ENCODE measurements at places on chromosomes 3 and 15. TPM values are rescaled to one million over a fixed set of nuclear protein-coding genes. Genes with fewer than 3 reads are reported as not detected.

Gene LDHAL6B
- total RNA-seq, result not detected

Gene SLC35G2
- total RNA-seq, result 1.7 TPM

Gene COX17
- 82.8 TPM for total RNA-seq

Gene LTF
- not detected for total RNA-seq

Gene TEX55
- not detected for total RNA-seq

Gene ARNT2
- total RNA-seq, result 0.19 TPM

Gene CCR3
- not detected for total RNA-seq

Gene FEZF2
- not detected for total RNA-seq

Gene SLC9C1
- total RNA-seq, result not detected

Gene ROPN1B
- not detected for total RNA-seq

DNA sequence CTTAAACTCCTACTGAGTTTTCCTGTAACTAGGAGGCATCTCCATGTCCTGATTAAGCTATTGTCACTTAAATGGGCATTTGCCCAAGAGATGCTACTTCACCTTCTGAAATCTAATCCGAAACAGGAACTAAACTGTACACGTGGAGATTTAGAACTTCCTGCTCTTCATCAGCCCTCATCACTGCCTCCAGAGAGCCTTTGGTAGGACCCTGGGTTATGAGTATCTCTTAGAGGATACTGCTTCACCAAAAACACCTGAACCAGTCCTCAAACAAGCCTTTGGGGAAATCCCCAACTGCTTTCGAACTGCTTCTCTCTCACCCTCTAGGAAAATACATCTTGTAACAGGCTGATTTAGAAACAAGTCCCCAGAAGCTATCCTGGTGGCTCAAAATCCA is 320.3 kb downstream of the GAP43 start:
- no peak for DNase-seq

GRCh38 chr3:181534781-181535221 is 176.9 kb upstream of the SOX2 start:
- no peak for DNase-seq

GRCh38 chr15:52052066-52052935 is 33.3 kb downstream of the MAPK6 start:
- no peak for DNase-seq

DNA sequence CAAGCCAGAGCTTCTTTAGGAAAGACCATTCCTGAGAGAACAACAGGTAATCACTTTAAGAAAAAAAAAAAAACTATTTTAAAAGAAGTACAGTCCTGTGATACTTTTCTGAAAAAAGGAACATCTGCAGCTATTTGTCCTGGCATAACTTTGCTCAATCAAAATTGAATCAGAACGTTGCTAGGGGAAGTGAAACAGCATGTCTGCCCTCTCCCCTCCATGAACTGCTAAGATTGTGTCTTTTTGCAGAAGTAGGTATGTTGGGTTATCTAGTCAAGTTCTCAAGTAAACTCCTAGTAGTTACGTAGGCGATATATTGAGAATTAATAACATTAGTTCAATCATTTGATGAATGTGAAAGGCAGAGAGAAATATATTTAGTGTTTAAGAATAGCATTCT is 1013.3 kb downstream of the TUSC7 start:
- DNase-seq, result no peak

- DNase-seq, result no peak
These were observed 80.8 kb downstream of the OPA1 start for GRCh38 chr3:193673845-193674244.

GRCh38 chr15:77803487-77803886 is 170.8 kb upstream of the LINGO1 start:
- no peak for DNase-seq

DNA sequence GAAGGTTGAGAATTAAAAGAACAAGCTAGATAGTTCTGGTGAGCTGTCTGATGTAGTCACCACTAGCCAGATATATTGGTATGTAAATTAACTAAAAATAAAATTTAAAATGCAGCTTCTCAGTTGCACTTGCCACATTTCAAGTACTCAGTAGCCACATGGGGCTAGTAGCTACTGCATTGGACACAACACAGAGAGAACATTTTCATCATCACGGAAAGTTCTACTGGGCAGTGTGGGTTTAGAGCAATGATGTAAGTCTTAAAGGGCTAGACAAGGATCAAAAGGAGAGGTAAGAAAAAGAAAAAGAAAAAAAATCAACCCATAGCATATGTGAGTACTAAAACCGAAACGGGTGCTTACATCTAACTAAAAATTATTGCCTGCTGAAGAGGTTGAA is 282.4 kb upstream of the LRRFIP2 start:
- DNase-seq, result no peak

- no peak for DNase-seq
These were observed 6.8 kb downstream of the ADCY5 start for GRCh38 chr3:123442125-123442524.

- DNase-seq, result no peak
These were observed 3.0 kb downstream of the CXCR6 start for GRCh38 chr3:45946307-45946706.

DNA sequence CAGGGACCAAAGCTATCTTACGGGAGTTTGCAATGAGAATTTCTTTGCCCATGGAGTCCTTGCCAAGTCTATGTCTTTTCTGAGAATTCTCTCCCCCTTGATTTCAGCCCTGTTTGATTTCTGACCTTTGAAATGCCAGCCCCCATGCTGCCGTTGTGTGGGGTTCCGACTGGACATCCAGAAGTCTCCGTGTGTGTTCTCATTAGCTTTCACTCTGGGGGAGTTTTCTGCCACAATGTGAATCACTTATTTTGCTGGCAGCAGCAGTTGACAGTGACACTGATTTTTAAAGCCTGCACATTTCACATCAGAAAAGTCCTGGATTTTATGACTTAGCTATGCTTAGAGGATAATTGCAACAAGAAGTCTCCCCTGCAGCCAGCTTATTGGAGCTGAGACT is 98.4 kb upstream of the CTDSPL start:
- no peak for DNase-seq

DNA sequence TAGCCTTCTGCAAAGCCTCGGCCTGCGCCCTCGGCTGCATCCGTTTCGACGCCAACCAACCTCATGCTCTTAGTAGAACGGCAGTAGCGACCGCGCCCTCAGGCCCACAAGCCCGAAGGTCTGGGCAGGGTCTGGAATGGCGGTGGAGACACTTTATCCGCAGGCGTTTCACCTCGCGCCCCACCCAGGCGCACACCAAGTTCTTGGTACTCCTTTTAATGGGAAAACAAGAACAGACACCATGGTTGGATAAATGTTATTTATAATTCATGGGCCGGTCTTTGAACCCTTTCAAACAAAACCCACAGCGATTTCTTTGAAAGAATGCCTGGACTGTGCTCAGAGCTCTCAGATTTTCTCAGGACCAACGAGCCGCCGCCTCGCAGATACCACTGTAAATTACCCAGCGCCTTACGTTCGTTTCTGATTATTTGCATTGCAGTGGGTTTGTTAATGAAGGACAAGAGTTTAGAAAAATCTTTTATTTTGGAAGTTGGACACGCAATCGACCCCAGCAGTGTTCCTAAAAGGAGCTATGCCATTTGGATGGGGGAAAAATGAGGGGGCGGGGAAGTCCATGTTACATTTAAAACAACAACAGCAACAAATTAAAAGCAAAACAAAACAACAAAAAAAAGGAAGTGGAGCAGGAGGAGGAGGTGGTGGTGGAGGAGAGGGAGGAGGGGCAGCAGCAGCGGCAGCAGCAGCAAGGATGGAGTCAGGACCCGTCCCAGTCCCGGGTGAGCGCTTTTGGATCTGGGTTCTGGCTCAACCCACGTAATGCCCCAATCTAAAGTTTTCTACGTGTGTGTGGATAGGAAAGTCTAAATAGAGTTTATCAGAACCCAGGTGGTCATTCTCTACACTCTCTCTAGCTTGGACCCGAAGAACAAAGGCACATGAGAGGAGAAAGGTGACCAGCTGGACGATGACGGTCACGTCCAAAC is 993 bp upstream of the ISL2 start:
- DNase-seq, result peak; percentile 39

GRCh38 chr3:49327485-49327884 is 12.4 kb downstream of the USP4 start:
- DNase-seq, result no peak

- DNase-seq, result no peak
These were observed 98.9 kb downstream of the MAGI1 start for GRCh38 chr3:65939801-65940246.

DNA sequence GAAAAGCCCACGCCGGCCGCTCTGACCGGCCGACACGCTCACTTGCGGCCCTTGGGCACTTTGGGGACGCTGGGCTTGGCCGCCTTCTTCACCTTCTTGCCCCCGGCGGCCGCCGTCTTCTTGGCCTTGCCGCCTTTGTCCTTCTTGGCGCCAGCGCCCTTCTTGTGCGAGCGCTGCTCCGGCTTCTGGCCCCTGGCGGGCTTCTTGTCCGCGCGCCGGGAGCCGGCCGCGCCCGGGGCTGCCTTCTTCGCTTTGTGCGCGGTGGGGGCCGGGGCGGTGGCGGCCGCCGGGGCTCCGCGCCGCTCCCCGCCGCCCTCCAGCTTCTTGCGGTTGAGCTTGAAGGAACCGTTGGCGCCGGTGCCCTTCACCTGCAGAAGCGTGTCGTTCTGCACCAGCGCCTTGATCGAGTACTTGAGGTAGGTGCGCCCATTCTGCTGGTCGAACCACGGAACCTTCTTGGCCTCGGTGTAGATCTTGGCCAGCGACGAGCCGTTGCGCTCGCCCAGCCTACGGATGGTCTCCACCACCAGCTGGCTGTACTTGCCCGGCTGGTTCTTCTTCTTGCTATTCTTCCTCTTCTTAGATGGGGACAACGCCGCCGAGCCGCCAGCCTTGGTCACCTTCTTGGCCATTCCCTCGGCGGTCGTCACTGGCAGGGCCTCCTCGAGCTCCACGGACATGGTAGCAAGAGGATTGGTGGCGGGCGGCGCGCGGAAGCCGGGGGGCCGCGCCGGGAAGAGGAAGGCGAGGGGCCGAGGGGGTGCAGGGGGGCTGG is 36.7 kb downstream of the HMCES start:
- peak; percentile 53 for DNase-seq

- no peak for DNase-seq
These were observed 85.5 kb downstream of the TGFBR2 start for GRCh38 chr3:30691944-30692343.

DNA sequence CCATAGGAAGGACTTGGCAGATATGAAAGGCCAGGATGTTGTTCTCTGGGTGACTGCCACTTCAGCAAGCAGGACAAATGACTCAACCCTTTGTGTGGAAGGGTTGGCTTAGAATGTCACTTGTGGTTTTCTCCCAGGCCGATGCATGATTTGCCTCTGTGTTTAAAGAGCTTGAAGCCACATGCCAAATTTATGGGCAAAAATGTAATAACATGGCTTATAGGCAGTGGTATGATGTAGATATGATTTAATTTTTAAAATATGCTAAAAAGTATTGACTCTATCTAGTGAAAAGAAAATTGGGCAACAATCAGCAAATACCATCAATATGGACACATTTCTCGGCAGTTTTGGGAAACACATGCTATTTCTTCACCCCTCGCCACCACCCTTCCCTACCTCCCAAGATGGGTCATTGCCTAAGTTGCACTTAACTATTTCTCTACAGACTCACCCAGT is 114.6 kb downstream of the CYP19A1 start:
- DNase-seq, result no peak

DNA sequence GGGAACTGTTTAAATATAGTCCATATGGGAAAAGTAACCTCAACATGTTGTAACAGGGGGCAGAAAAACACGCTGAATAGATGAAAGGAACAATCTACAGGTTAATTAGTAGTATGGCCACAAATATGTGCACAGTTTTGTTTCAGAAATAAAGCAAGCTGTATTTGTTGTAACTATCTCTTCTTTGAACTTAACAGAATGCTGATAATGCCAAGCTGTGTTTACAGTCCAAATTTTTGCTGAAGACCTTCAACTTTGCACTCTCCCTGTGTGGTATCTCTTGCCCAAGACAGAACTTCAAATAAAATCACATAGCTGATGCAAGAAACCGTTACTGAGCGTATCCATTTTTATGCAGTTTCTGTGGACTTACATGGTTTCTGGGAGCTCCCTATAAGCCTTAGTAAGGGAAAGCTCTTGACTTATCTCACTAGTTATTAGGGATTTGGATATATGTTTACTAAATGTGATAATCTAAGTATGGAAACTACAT is 425.4 kb upstream of the TPRG1 start:
- DNase-seq, result no peak

GRCh38 chr3:48656061-48656840 is 6.4 kb downstream of the CELSR3 start:
- peak; percentile 94 for DNase-seq

DNA sequence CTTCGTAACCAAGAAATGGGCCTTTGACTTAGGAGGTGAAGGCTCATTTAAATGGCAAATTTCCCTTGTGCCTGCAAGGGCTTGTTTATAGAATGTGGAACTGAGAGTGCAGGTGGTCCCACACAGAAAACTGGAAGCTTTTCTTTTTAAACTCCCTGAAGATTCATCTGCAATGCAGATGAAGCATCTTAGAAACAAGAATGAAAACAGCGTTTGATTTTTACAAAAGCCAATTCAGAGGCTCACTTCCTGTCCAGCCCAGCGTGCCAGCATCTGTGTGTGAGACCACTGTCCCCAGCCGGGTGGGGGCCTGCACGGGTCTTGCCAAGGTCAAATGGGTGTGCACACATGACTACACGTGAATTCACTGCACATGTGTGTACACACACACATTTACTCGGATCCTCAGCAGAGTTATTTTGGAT is 94.7 kb downstream of the LINGO1 start:
- no peak for DNase-seq
